ENCODE measurements at places on chromosomes 7 and 10.

GRCh38 chr7:66088861-66089838 lies 13.5 kb downstream of the ASL start:
- DNase-seq: no peak

DNA sequence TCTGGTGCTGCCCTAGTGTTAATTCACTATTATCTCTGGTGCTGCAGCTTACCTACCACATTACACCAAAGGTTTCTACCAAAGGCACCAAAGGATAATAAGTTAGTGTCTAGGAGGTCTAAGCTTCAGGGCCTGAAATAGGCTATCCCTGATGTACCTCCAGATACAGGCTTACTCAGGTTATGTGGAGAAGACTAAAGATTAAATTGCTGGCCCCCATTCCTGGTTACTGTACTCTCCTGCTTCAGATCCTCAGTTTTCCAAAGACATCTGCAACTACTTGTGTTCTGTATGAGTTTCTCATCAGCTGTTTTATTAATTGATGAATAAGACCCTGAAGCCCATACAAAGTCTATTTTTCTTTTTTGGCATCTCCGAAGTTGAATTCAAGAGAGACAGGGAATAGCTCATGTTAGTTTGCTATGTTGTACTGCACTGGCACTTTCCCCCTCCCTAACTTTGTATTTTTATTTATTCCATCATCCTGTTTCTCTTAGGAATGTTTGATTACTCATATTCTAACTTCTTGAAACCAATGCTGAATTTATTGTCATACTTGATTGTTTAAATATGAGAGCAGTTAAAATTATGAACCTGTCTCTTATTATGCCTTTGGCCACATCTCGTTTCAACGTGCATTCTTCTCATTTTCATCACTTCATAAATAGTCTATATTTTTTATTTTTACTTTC lies 85.9 kb downstream of the PON1 start:
- no peak for DNase-seq

- no peak for DNase-seq
These were observed 5.8 kb downstream of the GOT1 start for GRCh38 chr10:99424656-99425055.

DNA sequence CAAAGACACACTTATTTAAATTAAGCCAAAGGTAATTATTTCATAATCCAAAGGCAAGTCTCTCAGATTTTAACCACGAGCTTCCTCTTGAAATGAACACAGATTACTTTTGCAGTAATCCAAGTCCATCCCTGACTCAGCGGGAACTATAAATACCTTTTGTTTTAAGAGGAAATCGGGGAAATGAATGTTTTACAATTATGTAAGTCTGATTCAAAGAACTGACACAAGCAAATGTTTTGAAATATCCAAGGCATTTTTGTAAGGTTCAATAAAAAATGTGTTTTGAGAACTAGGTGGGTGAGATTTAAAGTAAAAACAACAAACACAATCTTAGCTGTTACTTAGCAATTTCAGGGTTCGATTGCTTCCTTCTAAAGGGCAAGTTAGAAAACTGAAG lies 179.8 kb upstream of the ASAH2 start:
- DNase-seq: no peak

DNA sequence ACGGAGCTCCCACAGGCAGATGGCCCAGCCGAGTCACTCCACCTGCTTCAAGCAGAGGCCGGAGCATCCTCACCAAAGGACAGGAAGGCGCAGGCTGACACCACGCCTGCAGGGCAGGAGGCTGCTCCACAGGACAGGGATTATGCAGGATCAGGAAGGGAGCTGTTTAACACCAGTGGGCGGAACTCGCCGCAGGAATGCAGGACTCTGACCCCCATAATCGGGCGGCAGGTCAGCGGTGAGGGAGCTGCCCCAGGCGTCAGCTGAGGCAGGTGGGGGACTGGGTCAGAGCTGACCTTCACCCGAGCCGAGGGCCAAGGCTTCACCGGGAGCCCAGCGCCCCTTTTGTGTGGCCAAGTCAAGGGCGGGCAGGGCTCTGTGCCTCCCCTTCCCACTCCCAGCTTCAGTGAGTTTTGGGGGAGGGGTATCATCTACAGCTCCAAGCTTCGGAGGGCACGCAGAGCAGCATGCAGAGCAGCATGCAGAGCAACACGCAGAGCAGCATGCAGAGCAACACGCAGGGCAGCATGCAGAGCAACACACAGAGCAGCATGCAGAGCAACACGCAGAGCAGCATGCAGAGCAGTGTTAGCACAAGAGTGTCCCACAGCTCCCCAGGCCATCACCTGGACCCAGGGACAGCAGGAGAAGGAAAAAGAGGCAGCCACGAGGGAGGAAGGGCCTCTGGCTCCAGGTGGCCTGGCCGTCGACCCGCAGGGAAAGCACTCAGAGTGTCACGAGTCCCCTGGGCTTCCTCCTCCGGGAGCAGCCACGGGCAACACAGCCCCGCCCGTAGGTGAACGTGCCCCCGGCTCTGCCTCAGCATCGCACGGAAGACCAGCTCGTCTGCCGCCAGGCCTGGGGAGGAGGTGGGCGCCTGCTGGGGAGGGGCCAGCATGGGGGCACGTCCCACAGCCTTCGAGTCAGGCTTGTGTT lies 151.7 kb upstream of the PPP2R2D start:
- no peak for DNase-seq

DNA sequence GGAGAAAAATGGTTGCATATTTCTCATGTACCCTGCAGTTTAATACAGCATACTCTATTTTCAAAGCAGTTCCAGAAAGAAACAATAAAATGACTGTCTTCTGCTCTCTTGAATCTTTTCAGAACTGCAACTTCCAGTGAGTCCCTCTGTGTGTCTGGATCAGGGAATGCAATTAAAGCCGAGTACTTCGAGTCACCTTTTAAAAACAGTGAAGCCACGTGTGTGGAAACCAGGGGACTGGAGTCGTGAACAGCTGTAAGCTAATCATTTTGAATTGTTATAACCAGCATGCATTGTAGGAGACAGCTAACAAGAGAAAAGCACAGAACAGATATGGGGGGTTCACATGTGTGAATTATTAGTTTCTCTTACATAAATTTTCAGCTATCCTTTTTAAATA lies 109.1 kb downstream of the CPED1 start:
- DNase-seq: no peak

DNA sequence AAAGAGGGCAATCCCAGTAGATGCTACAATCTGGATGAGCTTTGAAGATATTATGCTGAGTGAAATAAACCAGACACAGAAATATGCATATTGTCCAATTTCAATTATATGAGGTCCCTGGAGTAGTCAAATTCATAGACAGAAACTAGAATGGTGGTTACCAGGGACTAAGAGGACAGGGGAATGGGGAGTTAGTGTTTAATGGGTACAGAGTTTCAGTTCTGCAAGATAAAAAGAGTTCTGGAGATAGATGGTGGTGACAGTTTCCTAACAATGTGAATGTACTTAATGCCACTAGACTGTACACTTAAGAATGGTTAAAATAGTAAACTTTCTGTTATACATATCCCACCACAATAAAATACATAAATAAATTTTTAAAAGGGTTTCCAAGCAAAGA lies 236.6 kb downstream of the ELMO1 start:
- DNase-seq: no peak

DNA sequence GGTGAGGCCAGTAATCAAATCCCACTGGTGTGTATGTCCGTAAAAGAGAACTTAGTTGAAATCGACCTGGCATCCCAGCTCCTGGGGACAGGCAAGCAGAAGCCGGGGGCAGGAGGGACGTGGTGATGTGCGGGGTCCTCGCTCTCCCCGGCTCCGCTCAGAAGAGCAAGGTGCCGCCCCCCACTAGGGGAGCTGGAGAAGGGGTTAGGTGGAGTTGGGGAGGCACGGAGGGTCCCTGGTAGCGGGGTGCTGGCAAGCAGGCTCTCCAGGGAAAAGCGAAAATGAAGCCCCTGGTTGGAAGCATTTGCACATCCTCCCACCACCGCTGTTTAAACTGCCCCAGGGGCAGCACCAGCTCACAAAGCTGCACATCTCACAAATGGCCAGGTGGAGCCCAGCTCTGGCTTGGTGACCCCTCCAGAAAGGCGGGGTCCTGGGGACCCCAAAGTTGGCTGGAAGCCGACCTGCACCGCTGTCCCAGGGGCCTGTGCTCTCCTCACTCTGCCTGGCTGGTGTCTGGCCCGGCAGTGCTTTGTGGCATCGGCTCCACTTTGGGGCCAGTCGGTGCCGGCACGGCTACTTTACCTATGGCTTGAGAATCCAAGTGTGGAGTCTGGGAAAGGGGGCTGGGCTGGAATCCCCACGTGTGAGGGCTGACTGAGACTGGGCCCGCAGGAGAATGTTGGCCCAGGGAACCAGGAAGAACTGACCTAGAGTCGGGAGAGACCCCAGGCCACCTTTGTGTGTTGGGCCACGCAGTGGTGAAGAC lies 2.9 kb upstream of the CFAP46 start:
- DNase-seq: no peak

DNA sequence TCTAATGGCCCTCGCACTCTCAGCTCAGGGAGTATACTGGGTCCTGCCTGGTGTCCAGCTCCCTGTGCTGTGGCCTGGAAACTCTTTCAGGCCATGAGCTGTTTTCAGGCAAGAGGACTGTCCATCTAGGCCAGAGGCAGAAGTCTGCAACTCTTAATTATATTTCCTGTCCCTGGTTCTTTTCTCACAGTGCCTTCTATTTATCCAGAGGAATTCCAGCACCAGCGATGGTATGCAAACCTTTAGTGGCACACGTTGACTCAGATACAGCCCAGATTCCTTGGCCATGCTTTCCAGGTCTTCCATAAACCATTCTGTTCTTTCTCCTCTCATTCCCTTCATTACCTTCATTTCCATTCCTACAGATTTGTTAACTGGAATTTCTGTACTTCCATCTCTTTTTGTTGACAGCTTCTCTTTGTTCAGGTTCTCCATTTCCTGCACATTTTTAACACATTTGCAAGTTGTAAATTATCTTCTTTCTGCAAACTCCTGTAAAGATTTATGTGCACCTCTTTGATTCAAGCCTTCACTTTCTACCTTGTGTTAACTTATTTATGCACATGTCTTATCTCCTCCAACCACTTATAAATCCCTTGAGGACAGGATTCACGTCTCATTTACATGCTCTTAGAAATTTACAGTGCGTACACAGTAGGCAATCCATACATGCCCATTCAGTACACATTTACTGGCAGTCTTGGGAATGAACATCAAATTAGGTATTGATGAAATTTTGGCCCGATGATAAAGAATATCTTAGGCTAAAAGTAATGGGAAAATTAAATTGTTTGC lies 172.1 kb downstream of the CELF2 start:
- DNase-seq: no peak

DNA sequence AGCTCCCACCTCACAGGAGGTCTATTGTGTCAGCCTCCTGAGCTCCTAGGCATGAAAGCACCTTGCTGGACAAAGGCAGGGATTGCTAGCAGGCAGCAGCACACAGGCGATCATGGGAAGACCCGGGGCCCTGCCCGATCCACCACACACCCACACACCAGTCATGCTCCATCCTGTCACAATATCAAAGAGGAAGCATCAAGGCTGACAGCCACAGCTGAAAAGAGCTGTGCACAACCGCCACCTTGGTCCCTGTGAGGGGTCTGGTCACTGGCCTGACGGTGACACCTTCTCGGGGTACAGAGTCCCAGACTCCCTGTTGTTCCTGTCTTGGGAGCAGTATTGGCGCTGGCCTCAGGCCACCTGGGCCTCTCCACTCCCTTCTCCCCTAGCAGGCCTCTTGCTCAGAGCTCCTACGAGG lies 89.7 kb upstream of the RET start:
- no peak for DNase-seq

DNA sequence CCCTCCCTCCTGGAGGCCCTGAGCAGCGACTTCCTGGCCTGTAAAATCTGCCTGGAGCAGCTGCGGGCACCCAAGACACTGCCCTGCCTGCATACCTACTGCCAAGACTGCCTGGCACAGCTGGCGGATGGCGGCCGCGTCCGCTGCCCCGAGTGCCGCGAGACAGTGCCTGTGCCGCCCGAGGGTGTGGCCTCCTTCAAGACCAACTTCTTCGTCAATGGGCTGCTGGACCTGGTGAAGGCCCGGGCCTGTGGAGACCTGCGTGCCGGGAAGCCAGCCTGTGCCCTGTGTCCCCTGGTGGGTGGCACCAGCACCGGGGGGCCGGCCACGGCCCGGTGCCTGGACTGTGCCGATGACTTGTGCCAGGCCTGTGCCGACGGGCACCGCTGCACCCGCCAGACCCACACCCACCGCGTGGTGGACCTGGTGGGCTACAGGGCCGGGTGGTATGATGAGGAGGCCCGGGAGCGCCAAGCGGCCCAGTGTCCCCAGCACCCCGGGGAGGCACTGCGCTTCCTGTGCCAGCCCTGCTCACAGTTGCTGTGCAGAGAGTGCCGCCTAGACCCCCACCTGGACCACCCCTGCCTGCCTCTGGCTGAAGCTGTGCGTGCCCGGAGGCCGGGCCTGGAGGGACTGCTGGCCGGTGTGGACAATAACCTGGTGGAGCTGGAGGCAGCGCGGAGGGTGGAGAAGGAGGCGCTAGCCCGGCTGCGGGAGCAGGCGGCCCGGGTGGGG lies 2.2 kb downstream of the TRIM56 start:
- DNase-seq: no peak

GRCh38 chr10:31912898-31913850 lies 15.5 kb downstream of the ARHGAP12 start:
- DNase-seq: no peak

- no peak for DNase-seq
These were observed 456.8 kb upstream of the KLF6 start for GRCh38 chr10:4241724-4242345.

DNA sequence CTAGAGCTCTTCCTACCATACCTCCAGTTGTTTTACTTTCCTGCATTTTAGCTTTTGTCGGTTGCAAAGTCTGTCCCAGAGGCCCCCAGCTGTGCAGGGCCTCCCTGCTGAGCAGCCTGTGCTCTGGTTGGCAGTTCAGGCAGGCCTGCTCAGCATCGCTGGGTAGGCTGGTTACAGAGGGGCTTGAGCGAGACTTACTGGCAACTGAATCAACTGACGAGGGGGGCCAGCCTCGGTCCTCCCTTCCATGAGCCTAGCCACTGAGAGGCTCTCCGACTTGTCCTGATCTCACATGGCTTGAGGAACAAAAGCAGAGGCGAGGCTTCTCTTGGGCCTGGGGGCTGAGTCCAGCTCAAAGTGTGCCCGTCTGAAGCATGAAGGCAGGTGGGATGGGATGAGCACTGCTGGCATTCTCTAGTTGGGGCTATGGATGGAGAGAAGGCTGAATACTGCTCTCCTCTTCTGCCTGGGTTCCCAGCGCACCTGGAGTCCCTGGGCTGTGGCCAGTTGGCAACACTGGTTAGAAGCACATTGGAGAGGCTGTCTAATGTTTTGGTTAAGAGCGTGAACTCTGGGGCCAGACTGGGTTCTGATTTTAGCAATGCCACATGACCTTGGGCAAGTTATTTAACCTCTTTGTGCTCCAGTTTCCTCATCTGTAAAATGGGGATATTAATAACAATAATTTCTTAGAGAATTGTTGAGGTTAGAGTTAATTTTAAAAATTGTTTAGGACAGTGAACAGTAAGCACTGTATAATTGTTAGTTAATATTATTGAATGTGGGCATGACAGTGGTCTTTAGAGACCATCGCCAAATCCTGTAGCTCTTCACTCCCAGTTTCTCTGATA lies 6.9 kb upstream of the SFRP5 start:
- DNase-seq: no peak

GRCh38 chr7:44196450-44196872 lies 4.3 kb upstream of the YKT6 start:
- DNase-seq: no peak

- DNase-seq: no peak
These were observed 486.4 kb downstream of the MAGI2 start for GRCh38 chr7:78967046-78967445.

GRCh38 chr10:18217577-18217976 lies 77.4 kb downstream of the CACNB2 start:
- no peak for DNase-seq

- no peak for DNase-seq
These were observed 299.9 kb downstream of the C7orf25 start for GRCh38 chr7:42611961-42612360.

Measured in esophagus squamous epithelium (tissue), 5 donors.